ENCODE measurements at places on chromosomes 1 and 21.

DNA sequence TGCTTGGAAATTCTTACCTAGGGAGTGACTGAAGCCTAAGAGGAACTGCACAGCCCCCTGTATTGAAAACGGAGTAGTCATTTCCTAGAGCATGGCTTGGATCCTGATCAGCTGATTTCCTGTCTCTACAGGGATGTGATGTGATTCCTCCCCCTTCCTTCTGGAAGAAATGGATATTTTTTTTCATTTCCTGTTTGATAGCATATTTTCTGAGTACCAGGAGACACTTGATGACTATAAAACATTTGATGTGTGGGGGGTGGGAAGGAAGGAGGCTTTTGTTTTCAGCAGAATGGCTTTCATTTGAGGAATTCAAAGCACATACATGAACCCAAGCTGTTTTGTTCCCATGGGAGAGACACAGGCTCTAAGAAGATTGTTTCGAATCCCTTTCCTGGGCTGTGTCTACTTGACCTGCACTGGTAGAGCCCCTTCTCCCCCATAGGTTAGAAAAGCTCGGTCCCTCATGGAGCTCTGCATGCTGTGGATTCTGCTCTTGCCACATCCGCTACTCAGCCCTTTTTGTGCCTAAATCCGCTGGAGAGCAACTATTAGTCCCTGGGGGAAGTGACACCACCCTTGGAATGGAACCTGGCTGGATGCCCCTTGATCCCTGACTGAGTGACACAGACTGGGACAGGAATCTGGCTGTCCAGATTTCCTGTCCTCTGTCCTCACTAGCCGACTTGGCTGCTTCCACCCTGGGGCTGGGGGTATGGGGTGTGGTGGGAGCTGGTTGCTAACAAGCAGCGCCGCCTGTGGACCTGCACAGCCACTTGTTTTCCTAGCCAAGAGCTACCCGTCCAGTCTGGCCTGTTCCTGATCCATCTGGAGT, 71.8 kb upstream of the MACF1 start:
- no peak for DNase-seq

DNA sequence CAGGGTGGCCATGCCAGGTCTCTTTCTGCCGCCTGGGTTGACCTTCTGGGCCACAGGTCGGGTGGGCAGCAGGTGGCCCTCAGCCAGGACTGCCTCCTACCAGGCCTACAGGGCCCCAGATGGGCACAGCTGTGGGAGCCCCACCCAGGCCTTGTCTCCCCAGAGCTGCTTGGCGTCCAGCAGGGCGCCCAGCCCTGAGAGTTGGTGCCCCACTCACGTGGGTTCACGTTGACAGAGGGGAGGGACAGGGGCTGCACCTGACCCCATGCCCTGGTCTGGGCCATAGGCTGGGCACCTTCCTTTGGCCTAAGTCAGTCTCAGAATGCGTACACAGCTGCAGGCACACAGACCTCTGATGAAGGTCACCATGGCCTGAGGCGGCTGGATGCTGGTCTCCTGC, 16.7 kb downstream of the PRDM16 start:
- DNase-seq, result no peak

DNA sequence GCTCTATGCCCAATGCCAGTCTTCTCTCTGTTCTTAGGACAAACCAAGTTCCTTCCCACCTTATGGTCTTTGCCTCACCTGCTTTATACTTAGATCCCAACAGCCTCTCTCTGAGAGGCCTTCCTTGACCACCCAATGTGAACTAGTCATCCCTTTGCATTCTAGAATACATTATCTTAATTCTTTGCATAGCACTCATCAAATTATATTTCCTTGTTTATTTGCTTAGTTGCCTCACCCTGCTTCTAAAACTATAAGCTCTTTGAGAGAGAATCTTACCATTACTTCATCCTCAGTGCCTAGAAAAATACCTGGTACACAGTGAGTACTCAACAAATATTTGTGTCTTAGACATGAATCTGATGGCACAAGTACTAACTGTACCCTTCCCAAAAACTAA, 8.0 kb downstream of the PIGP start:
- DNase-seq, result no peak

DNA sequence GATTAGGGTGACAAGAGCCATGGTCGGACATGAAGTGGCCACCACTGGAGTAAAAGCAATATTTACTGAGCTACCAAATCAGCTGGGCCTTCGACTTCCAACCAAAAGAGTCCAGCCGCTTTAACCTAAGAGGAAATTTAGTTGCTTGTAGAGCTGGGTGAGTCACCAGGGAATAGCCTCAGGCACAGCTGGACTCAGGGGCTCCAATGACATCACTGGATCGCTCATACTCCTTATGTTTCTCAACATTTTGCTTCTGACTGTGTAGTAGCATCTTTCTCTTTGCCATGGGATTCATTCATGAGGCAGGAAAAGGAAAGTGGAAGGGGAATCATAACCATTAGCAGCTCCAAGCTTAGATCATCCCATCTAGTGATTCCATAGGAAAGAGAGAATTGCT, 664.4 kb downstream of the MATN1 start:
- no peak for DNase-seq

DNA sequence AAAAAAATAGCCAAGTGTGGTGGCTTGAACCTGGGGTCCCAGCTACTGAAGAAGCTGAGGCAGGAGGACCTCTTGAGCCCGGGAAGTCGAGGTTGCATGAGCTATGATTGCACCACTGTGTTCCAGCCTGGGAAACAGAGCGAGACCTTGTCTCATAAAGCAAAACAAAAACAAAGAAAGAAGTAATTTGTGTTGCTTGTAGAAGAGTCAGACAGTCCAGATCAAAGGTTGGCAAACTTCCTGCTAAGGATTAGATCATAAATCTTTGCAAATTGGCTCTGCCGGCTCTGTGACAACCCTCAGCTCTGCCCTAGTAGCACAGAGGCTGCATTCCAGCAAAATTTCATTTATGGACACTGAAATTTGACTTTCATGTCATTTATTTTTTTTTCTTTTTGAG, 19.0 kb upstream of the MFN2 start:
- DNase-seq, result no peak
